Fibroblast of skin of abdomen (primary cell): ENCODE measurements at places on chromosomes 4 and X.
A peak's percentile ranks its signal among the peaks of the same experiment; 100 is the strongest.

- no peak for DNase-seq
Observed at GRCh38 chr4:2416564-2417225, 1.8 kb downstream of the ZFYVE28 start.

GRCh38 chr4:150769248-150769647 lies 187.3 kb downstream of the MAB21L2 start:
- peak; percentile 65 for DNase-seq

- DNase-seq, result no peak
Observed at GRCh38 chr4:62513306-62513705, 1313.2 kb downstream of the ADGRL3 start.

DNA sequence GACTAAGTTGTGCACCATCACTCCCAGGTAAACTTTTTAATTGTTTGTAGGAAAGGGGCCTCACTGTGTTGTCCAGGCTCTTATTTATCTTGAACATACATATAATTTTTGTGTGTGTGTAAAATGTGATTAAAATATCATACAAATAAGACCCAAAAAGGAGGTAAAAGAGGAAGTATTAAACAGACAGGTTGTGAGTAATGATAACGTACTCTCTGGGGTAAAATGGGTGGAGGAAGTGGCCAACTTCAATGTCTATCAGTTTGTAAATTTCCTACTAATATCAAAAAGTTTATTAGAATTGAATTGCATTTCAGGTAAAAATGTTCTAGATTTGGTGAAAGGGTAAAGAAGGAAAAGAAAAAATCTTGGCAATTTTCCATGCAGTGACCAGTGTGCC lies 48.8 kb downstream of the SULT1E1 start:
- no peak for DNase-seq

DNA sequence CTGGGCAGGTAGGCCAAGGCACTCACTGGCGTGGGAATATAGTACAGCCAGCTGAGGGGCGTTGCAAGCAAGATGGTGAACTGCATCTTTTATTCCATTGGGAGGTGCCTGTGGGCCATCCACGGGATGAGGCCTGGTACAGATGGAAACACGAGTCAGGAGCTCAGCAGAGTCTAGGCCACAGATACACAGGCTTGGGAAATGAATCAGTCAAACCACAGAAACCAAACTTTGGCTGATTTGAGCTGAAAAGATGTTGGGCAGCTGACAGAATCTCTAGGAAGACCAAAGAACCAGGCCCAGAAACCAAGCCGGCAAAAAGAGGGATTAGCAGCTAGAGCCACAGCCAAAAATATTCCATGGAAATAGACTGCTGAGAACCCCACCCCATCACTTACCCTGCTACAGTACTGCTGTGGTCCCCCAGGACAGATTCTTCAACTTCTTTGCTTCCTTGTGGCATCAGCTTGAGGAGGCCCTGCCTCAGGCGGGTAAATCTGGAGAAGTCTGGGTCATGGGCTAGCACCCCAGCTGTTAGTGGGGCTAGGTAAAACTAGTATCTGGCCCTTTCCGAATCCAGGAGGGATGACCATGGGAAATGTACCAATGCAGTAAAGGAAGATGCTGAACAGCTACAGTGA lies 75.4 kb downstream of the TMEM131L start:
- DNase-seq, result peak; percentile 98
